A549 treated with AZD2906 at 1 μM for 4 hours (cell line): ENCODE measurements at places on chromosomes 5 and 9. TPM values are rescaled to one million over a fixed set of nuclear protein-coding genes. Genes with fewer than 3 reads are reported as not detected.

CACNA1B gene
- total RNA-seq, result 0.02 to 0.06 TPM (median 0.03 TPM) in 5 replicates

ADAMTSL1 gene
- 0.08 to 0.09 TPM in 2 of 5 replicates, not detected in the others for total RNA-seq

HMCN2 gene
- total RNA-seq, result 0.01 to 0.13 TPM (median 0.09 TPM) in 5 replicates

F12 gene
- total RNA-seq, result 15.9 to 26.4 TPM (median 22.8 TPM) in 5 replicates

IL13 gene
- total RNA-seq, result 0.08 to 0.10 TPM in 2 of 5 replicates, not detected in the others

ACTL7B gene
- total RNA-seq, result 0.02 to 0.03 TPM in 2 of 5 replicates, not detected in the others

SERF1A gene
- total RNA-seq, result 0.63 to 1.8 TPM (median 0.89 TPM) in 5 replicates

PCDHB14 gene
- total RNA-seq, result 0.03 to 0.09 TPM (median 0.06 TPM) in 5 replicates

GPR21 gene
- total RNA-seq, result not detected in 5 replicates

CNTNAP3 gene
- 8.0 to 10.7 TPM (median 8.8 TPM) in 5 replicates for total RNA-seq

RETREG1 gene
- 2.8 to 3.5 TPM (median 3.2 TPM) in 5 replicates for total RNA-seq

AGPAT2 gene
- 71.0 to 109 TPM (median 106 TPM) in 5 replicates for total RNA-seq

FGF10 gene
- not detected in 5 replicates for total RNA-seq

RANBP17 gene
- total RNA-seq, result 1.8 to 3.2 TPM (median 2.3 TPM) in 5 replicates

ORM2 gene
- total RNA-seq, result not detected in 5 replicates

ZDHHC11B gene
- total RNA-seq, result 1.1 to 1.5 TPM (median 1.2 TPM) in 5 replicates

LRRC19 gene
- total RNA-seq, result not detected in 5 replicates

TMEM141 gene
- 64.4 to 82.3 TPM (median 79.7 TPM) in 5 replicates for total RNA-seq
